ENCODE measurements at places on chromosomes 3 and 15.

- DNase-seq: no peak
These were observed 113.0 kb downstream of the TP63 start for GRCh38 chr3:189744235-189744634.

DNA sequence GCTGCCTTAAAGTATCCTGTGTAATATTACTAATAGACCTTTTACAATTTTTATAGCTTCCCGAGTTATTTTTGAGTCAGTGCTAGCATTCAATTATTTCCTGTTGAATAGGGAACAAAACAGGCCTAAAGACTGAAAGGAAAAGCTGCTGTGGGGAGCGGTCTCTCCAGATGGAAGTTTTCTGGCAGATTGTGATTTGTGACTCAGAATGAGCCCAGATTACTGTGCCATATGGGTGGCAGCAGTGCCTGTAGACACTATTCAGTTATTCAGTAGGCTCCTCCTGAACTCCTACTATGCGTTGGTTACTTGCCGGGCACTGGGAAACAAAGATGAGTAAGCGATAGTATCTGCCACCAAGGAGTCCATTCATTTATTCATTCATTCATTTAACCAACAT, 211.8 kb downstream of the CHST2 start:
- DNase-seq: no peak

GRCh38 chr3:43640681-43641080, 18.9 kb upstream of the ANO10 start:
- DNase-seq: no peak

- peak; percentile 53 for DNase-seq
These were observed 131.6 kb downstream of the CHCHD6 start for GRCh38 chr3:126835472-126836219.

Measured in putamen (tissue), 1 donor.